ENCODE measurements at places on chromosomes 12 and 14.

DNA sequence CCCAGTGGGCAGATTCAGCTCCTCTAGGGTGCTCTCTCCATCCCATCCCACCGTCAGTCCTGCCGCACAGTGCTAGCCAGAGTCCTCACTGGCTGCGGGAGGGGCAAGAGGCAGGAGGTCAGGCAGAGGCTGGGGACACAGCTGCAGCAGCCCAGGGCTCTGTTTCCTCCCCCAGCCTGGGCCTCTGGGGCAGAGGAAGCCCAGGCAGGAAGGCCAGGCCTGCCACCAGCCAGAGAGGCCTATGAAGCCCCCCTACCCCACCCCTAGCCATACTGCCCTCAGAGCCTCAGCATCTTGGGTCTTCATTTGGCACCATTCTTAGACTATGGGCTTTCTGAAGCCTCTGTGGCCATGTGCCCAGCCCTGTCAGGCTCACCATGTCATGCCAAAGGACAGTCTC, 3.4 kb downstream of the ACVRL1 start:
- no peak for DNase-seq

- no peak for DNase-seq
Observed at GRCh38 chr12:67692966-67693365, 44.4 kb downstream of the DYRK2 start.

GRCh38 chr12:64665514-64665913, 55.2 kb downstream of the RASSF3 start:
- peak; percentile 15 for DNase-seq

DNA sequence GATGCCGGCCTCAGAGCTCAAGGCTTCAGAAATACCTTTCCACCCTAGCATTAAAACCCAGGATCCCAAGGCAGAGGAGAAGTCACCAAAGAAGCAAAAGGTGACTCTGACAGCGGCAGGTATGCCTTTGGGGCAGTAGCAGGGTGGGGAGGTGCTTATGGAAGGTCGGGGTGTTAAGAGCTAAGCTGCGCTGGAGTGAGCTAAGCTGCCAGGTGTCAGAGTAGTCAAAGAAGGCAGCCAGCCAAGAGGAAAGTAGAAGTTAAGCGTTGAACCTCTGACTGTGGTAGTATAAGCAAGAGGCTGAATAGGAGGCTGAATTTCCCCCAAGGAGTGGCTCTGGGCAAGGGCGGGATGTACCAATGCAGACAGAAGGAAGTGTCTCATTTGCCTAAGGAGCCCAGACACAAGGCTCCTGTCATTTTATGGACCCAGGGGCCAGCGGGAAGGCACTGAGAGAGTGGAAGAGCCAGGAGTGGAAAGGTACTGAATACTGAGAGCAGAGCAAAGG, 29.2 kb downstream of the DYRK4 start:
- DNase-seq: peak; percentile 31

DNA sequence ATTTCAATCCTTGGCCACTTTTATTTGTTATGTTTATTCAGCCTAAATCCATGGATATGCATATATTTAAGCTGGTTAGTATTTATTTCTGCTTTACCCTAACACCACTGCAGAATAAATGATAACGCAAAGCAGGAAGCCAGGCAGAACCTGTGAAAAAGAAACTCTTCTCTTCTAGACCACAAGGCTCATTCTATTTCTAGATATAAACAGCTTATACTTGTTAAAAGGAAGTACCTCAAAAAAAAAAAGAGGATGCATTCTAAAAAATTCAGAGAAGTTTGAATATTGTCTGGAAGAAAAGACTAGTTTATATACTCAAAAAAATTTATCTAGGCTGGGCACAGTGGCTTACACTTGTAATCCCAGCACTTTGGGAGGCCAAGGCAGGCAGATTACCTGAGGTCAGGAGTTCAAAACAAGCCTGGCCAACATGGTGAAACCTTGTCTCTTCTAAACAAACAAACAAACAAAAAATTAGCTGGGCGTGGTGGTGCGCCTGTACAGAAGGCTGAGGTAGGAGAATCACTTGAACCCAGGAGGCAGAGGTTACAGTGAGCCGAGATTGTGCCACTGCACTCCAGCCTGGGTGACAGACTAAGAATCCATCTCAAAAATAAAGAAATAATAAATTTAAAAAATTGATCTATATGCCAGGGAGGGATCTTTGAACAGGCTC, 55.8 kb downstream of the GALNT4 start:
- no peak for DNase-seq

DNA sequence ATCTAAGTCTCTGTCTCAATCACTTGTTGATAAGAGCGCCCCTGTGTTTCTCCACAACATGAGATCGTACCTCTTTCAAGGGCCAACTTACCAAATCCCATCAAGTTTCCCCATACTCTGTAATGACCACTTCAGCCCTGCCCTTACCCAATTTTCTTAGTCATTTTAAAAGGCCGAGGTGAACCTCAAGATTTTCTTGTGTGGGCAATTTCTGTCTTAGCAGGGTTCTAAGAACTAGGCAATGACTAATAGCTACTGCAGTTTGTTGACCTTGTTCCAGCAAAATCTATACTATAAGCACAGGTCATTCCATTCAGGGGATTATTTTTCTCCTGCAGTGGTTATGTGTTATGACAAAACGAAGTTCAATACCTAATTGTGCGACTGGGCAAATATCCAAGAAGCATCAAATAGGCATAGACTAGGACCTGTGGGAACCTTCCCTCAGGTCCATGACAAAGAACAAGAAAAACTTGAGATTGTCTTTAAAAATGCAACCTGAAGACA, 359.8 kb downstream of the PCNX1 start:
- no peak for DNase-seq

DNA sequence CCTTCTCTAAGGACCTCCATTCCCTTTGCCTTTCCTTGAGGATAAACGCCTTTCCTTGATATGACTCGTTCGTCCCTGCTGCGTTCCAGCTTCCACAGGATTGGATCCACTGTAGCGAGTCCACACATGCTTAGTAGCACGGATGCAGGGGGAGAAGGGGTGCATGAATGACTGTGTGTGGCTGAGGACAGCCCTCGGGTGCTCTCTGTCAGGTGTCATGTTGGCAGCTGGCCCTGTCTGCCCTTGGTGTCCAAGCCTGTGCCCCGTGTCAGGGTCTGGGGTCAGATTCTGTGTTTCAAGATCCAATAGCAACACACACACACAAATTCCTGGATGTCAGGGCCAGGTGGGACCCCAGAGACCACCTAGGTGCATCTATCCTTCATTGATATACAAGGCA, 17.5 kb upstream of the KRT80 start:
- no peak for DNase-seq

Data from PC-9 (cell line).